Stimulated activated CD4-positive, alpha-beta T cell treated with anti-CD3 and anti-CD28 coated beads, Interleukin-4, amount 100 ng/mL, for 24 hours (primary cell): ENCODE measurements at places on chromosomes 3 and 15.

- DNase-seq: no peak
These were observed 404.6 kb upstream of the C2CD4B start for GRCh38 chr15:62569460-62570404.

DNA sequence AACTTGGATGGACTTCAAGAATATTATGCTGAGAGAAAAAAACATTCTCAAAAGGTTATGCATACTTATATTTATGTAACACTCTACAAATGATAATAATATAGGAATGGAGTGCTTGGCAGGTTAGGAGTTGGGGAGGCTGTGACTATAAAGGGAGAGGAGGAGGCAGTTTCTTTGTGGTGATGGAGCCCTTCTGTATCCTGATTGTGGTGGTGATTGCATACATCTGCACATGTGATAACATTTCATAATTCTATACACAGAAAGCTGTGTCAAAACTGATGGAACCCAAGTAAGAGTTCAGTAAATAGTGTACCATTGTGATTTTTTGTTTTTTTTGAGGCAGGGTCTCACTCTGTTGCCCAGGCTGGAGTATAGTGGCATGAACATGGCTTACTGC is 31.7 kb upstream of the FAM3D start:
- no peak for DNase-seq

DNA sequence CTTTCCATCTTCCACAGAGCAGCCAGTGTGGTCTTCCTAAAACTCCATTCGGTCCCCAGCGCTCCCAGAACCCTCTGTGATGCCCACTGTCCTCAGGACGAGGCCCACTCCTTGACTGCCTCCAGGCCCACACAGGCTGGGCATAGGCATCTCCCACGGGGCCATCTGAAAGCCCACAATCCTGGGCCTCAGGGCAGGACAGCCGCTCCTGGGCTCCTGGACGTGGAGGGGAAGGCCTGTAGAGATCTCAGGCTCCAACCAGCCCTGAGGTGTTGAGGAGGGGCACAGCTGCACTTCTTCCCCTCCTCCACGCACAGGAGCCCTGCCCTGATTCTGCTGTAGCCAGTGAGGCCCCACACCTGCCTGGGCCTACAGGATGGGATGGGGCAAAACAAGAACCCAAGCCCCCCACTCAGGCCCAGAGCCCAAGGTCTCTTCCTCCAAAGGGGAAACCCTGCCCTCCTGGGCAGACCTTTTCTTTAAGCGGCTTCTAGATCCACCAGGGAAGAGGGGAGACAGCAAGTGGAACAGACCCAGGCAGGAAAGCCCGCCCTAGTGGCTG is 25.9 kb downstream of the SHISA5 start:
- no peak for DNase-seq

DNA sequence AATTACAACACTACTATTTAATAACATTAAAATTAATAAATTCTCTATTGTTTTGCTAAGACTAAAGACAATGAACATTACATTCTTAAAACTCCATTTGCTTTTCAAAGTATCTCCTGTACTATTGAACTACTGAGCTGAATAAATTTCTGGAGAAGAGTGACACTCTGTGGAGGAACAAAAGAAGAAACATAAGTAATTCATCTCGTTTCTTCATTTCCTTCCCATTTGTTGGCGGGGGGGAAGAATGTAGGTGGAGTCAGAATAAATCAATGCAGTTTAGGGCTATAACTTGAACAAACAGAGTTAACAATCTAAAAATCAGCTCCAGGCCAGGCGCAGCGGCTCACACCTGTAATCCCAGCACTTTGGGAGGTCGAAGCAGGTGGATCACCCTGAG is 32.7 kb downstream of the EFHB start:
- no peak for DNase-seq

DNA sequence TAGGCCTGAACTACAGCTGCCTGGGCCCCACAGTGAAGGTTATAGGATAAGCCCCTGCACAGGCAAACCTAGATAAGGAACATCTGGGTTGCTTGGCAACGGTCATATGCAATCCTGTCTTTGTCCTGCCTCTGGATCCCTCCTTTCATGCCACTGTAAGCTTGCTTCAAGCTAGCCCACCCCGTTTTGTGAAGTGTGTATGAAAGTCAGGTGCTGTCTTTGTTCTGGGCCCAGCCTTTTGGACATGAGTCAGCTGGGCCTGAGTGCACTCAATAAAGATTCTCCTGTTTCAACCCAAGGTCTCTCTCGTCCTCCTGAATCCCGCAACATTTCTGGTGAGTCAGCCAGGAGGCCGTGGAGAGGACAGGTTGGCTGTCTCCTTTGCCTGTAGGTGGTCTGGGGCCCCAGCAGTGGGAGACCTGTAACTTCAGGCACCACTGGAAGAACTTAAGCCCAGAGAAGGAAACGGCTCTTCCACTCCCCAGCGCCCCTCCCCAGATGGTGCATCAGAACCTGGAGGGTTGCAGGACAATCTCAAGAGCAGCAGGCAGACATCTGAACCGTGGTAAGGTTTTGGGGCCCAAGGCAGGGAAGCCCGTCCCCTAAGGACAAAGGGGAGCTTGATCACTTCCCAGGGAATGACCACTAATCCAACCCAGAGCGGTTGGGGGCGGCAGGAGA is 8.3 kb upstream of the SLC9C1 start:
- DNase-seq: no peak

DNA sequence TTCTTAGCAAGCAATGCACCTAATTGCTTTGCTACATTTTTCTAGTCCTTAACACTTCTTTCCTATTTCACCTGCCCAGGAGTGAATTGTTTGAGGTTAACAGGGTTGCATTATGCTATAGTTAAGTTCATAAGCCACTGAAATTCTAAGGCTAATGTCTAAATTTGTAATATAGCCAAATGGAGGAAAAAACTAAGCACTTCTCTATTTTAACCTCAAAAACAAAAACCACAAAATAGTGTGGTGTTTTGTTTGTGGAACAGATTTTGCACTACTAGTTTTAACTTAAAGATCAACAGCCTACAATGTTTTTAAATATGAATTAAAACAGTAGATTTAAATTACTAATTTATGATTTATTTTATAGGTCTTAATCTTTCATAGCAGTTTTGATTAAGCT is 5.5 kb downstream of the ATOSA start:
- no peak for DNase-seq
